Activated CD4-positive, alpha-beta T cell treated with anti-CD3 and anti-CD28 coated beads, Interleukin-2, amount 50 U/mL, for 1 hour (primary cell): ENCODE measurements at places on chromosomes 2 and 18.

- DNase-seq = no peak
These were observed 144.8 kb downstream of the ROCK1 start for GRCh38 chr18:20966795-20967194.

GRCh38 chr2:133504566-133505505 lies 63.4 kb downstream of the NCKAP5 start:
- no peak for DNase-seq

DNA sequence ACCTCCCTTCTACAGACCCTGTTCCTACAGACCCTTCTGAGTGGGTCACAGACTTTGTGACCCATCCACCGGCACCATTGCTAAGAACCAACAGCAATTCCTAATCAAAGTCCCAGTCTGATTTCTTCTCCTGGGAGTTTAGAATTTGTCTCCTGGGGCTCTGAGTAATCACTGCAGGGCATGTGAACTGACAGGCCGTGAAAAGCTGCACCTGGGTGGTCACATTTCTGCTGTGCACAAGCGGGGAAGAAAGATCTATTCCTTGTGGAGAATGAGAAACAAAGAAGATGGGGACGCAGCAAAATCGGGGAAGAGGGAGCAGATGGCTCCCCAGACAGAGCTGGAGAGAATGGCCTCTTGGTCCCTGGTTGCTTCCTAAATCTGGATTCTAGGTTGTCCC lies 151.0 kb downstream of the ARL4C start:
- no peak for DNase-seq

DNA sequence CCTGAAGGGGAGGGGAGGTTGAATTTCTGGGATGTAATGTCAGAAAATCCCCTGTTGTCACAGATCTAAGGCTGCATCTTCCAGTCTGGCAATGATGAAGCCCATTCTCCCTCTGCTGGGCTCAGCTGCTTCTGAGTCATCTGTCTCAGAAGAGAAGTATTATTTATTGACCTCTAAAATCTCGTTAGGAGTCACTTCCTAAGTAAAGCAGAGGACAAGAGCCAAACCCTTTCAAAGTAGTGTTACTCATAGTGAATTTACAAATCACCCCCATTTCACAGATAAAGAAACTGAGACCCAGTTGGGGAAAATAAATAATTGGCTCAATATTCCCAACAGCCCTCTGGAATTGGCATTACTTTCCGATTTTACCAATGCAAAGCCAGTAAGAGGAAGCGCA lies 167.3 kb upstream of the SKOR2 start:
- DNase-seq = no peak

- no peak for DNase-seq
These were observed at the start of gene CCDC102B for GRCh38 chr18:68797871-68798270. TSS of gene CCDC102B (plus strand) at chr18:68798080. CDS start at chr18:68836764, 38,684 bp downstream.

- no peak for DNase-seq
These were observed 154.8 kb downstream of the RNF144A start for GRCh38 chr2:7071916-7072556.

- no peak for DNase-seq
These were observed 31.9 kb downstream of the KIDINS220 start for GRCh38 chr2:8805278-8806210.

- no peak for DNase-seq
These were observed 648.0 kb downstream of the SLC4A3 start for GRCh38 chr2:220275454-220275853.

DNA sequence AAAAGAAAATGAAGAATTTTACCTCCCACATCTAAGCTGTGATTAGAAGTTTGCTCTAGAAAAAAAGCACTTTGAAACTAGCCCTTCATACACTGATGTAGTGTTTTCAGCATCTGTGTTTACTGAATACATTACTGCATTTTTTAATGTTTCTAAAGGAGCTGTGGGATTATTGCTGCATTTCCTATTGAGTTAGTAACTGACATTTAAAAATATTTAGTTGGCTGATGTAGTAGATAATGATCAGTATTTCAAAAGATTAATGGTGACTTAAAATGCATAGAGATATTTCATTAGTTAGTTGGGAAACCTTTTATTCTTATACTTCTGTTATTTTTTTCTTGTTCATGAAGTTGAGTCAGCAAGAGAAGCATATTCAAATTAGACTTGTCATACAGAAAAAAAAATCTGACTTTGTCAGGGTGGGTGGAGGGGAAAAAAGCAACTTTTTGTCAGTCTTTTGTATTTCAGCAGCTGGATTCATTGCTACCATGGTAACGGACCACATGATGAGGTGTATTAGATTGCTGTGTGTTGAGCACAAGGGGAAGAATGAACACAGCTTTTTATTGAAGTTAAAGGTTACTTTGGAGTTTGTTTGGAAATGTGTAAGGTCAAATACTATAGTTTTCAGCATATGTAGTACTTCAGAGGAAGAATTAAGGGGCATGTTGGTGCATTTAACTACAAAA lies at the start of gene DTNA:
Gene DTNA, plus strand, starts transcription at position 549 of the 692 bp plus-strand sequence. CDS start 45,679 bp downstream, outside the sequence.
- no peak for DNase-seq

DNA sequence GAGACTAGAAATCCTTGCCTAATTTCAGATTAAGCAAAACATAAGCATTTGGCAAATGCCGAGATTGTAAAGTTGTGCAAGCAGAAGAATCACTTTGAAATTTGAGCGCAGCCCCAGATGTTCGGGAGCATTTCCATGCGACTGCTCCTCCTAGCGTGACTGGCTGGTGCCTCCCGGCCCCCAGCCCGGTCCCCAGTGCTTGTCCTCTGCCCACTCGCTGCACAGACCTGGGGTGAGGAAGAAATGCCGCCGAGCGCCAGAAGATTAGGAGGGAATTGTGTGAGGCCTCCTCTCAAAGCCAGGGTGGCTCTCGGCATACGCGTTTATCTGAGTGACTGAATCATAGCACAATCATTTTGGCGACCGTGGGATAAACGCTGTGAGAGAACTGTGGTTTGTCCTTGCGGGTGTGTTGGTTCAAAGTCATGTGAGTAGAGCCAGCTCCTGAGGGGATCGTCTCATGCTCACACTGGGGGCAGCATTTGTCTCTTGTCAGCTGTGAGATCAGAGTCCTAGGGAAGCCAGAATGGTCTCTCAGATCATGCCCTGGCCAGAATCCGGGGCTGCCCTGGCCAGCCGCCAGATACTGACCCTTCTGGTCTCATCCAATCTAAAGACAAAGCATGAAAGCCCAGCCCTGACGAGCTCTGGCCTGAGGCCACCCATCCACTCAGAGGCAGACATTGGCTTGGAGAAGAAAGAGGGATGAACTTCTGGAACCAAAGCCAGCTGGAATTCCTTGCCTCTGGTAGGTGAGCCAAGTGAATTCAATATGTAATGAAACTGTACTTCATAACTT lies 189.3 kb downstream of the SH3RF3 start:
- DNase-seq = no peak

GRCh38 chr2:213766465-213766901 lies 482.2 kb downstream of the SPAG16 start:
- DNase-seq = no peak

GRCh38 chr2:19955544-19956422 lies 34.1 kb downstream of the WDR35 start:
- DNase-seq = peak; percentile 26

DNA sequence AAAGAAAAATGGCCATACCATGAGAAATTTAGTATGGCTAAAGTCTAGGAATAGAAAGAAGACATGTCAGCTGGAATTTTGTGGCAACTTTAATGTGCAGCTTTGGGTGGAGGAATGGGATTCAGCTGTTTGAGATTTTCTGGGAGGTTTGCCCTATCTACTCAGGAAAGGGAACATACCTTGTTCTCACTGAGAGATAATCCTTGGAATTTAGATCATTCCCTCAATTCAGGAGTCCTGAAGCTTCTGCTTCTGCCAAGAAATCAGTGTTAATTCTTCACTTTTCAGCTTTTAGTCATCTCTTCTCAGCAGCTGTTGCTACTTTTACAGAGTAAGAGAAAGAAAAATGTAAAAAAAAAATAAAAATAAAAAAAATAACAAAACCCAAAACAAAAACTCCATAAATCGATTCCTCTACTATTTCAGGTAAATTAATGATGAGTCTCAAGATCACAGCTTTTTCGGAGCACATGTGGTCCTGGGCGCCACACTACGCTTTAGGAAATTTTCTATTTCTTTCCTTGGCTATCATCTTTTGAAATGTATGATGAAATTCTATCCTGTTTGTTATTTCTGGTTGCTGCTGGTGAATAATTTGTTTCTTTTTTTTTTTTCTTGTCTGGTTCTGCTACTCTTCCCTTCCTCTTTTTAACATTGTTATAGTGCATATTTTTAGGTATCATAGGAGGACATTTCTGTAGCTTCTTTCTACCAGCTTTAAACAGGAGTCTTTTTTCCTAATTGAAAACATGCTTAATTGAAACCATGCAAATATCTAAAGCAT lies 18.9 kb upstream of the BAZ2B start:
- DNase-seq = no peak

DNA sequence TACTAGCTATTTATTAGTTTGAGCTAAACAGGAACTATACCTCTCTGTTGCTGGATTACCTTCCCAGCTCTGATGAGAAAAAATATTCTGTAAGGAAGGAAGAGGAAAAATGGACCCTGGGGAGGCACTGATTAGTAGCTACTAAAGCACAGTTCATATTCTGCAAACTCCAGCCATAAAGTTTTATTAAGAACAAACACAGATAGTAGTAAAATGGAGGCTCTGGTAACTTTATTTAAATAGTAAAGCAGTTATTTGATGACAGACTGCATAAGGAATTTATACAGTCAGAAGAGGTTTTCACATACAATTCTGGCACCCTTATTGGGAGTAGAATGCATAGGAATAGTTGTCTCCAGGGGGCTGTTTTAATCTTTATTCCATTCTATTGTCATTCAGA lies 84.1 kb downstream of the XIRP2 start:
- no peak for DNase-seq

DNA sequence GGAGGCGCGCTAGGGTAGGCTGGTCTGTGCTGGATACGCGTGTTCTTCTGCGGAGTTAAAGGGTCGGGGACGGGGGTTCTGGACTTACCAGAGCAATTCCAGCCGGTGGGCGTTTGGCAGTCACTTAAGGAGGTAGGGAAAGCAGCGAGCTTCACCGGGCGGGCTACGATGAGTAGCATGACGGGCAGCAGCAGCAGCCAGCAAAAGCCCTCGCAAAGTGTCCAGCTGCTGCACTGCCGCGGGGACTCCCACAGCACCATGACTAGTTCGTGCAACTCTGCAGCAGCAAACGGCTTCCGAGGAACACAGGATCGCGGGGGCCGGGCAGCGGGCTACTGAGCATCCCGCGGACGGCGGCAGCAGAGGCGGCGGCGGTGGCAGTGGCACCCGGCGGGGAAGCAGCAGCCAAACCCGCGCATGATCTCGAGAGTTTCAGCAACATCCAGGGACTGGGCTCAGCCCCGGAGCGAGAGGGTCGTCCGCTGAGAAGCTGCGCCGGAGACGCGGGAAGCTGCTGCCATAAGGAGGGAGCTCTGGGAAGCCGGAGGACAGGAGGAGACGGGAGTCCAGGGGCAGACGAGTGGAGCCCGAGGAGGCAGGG lies 368 bp downstream of the TMEFF2 start:
- peak; percentile 2 for DNase-seq
